Putamen (tissue), 1 donor: ENCODE measurements at places on chromosomes 6 and 20.

DNA sequence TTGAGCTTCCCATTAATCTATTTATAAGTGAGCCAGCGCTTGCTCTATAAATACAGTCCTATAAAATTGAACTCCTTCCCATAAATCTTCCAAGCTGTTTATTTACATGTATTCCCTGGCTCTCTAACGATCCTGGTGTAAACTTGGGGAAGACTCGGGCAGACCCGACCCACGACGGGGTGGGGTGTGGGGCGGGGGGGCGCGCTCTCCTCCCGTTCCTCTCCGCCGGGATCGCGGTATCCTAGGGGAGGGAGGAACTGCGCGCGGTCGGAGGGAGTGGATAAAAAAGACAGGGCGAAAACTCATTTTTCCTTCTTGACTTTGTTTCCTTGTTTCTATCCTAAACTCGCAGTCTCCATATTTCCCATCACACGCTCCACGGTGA, 31.1 kb downstream of the TFAP2B start:
- no peak for DNase-seq

GRCh38 chr20:32457479-32457986, 99.4 kb downstream of the ASXL1 start:
- DNase-seq = peak; percentile 77

DNA sequence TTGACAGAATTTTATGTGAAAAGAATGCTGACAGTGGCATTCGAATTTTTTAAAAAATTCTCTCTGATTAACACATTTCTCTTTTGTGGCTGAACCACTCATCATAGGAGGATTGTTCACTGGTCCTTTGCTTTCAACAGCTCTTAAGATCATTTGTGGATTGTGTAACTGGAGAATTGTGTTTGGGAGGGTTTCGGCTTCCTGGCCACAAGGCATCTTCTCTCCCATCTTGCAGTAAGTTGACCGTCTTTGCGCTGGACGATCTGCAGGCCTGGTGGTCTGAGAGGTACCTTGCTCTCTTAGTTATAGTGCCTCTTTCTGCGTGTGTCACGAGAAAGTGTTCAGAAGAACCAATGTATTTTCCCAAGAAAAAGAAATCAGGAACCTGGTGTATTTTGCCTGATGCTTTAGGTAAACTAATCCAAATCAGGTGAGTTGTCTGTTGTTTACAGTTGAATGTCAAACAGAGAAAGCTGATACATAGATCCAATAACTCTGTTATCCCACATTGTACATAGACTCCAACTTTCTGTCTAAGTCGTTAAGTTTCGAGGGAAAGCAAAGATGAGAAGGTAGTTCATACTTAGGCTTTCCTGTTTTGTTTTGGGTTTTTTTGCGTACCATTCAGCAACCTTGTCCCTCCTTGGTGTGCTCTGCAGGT, 14.8 kb upstream of the EXOC2 start:
- DNase-seq = no peak

GRCh38 chr6:57262488-57262887, 40.4 kb upstream of the RAB23 start:
- DNase-seq = peak; percentile 4

DNA sequence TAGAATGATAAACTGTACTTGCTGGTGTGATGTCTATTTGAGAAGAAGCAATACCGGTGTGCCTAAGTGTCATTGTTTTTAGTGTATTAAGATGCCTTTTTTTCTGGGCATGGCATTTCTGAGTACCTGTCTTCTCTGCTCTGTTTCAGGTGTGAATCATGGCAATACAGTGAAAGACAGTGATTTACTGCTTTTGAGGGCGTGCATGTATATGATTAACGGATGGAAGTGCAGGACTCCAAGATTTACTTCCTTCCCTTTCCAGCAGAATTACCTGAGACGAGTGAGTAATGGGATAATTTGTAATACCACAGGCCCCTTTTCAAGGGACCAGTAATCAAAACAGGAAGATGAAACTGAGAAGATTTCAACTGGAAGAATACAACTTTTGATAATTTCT, 315.8 kb downstream of the SOX4 start:
- no peak for DNase-seq

DNA sequence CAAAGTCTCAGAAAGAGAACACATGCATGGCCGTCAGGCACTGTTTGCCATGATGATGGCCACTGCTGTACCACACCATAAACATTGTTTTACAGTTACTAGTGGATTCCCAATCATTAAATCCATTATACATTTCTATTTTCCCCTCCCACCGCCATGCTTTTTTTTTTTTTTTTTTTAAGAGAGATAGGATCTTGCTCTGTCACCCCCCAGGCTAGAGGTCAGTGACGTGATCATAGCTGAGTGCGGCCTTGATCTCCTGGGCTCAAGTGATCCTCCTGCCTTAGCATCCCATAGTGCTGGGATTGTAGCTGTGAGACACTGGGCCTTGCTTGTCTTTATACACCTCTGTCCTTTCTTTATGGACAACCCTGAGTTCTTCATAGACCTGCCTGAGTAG, 4.3 kb upstream of the BTN3A3 start:
- no peak for DNase-seq

- DNase-seq = no peak
These were observed 33.8 kb downstream of the SIM1 start for GRCh38 chr6:100430962-100431361.

GRCh38 chr6:1624851-1625781, 15.4 kb downstream of the FOXC1 start:
- no peak for DNase-seq

DNA sequence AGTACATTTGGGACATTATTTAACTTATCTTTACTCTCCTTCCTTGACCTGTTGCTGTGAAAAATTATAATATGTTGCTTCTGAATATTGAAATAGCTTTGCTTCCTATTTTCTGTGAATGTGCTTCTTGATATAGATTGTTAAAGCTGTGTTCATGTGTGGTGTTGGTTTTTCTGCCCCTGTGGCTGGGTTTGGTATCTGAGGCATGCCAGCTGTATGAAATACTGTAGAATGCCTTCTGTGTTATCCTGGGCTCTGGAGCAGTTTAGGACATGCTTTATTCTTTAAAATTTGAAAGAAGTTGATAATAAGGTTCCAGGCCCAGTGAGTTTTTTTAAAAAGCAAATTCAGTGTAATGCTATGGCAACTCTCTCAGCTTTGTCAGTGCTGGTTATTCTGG, 71.7 kb downstream of the HIVEP1 start:
- DNase-seq = no peak

GRCh38 chr6:38354037-38354381, 285.7 kb downstream of the BTBD9 start:
- no peak for DNase-seq

DNA sequence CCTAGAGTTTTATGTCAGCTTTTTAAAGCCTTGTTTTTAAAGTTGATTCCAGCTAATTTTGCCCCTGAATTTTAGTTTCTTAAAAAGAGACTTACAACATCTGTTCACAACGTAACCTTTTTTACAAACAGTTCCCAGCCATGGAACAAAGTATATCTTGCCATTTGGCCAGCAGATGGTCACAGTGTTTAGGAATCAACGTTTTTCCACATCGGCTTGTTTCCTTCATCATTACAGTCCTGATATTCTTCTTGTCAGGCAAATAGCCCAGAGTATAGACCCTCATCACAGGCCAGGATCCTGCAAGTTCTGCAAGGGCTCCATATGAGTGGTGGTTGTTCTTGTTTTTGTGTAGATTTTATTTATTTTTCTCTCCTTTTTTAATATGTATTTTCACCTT, 341.7 kb upstream of the HTR1E start:
- DNase-seq = no peak

DNA sequence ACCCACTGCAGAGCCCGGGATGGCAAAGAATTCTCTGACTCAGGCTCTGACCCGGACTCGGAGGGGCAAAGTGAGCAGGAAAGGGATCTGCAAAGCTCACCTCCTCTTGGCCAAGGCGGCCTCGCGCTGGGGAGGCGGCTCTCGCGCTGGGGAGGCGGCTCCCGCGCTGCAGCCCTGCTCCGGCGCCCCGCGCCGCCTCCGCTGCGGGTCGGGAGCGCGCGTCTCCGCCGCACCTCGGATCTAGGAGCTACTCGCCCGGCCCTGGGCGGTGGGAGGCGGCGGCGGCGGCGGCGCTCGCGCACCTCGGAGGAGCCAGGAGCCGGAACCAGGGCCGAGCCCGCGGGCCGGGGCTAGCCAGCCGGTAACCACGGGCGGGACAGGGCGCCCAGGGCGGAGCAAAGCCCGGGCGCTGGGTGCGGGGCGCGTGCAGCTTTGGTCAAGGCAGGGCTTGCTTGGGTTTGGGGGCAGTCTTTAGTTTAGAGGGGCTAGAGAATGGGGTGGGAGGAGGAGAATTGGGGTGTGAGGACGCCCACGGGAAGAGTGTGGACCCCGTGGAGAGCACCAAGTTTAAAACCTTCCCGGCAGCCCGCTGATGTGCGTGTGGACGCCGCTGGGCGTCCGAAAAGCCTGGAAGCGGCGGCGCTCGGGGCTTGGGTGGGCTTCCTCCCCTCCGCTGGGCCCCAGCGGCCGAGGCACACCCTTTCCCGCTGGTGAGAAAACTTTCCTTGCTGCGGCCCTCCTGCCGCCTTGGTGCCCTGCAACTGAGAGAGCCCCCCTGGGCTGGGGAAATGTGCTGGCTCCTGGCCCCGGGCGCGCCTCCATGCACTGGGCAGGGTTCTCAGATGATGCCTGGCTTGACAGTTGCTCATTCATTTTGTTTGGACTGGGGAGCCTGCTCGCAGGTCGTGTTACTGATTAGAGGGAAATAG, at the start of gene MRAP2:
Gene MRAP2 (plus strand): TSS at position 250 of the 929 bp plus-strand sequence. CDS start 21,547 bp downstream, outside the sequence.
- no peak for DNase-seq

DNA sequence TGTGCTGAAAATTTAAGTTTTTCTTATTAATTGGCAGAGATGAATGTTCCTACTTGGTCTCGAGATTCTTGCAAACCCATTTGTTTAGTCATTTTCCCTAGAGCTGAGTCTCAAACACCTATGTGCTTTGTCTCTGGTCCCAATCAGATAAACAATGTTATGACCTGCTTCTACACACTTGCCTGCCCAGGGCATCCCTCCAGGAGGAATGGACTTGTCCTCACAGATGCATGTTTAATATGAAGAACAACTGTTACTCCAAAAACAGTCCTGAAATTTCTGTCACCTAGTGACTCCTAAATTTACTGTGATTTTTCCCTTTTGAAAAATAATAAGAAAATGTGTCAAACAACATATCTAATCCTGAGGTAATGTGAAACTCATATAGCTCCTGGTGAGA, 43.7 kb downstream of the HDGFL1 start:
- DNase-seq = no peak

GRCh38 chr6:1208876-1209275, 103.0 kb upstream of the FOXQ1 start:
- no peak for DNase-seq

GRCh38 chr6:54609981-54610380, 236.6 kb upstream of the FAM83B start:
- no peak for DNase-seq

DNA sequence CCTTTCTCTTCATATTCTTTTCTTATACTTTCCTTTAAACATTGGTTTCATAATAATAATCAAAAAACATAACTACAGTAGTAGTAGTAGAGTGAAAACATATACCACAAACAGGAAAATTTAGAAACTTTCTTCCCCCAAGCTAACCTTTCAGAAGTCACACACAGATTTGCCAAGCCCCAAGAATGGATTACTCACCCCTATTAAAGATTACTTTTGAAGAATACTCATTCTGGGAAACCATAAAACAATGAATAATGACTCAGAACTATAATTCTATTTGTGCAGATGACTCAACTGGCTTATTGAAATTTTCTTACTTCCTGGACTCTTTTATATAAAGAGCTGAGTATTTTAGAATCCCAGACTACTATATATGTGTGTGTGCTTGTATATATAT, 119.4 kb upstream of the GJE1 start:
- DNase-seq = no peak

DNA sequence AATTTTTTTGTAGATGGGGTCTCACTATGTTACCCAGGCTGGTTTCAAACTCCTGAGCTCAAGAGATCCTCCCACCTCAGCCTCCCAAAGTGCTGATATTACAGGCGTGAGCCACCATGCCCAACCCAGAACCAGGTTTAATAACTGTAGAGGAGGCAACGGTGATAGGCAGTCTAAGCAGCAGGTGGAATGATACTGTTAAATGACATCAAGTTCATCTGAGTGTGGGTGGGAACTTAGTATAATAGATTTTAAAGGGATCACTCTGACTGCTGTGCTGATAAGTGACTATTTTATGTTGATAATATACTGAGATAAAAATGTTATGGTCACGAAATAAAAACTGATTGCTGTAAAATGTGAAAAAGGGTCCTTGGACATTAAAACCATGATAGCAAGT, 31.1 kb downstream of the PCNA start:
- no peak for DNase-seq

DNA sequence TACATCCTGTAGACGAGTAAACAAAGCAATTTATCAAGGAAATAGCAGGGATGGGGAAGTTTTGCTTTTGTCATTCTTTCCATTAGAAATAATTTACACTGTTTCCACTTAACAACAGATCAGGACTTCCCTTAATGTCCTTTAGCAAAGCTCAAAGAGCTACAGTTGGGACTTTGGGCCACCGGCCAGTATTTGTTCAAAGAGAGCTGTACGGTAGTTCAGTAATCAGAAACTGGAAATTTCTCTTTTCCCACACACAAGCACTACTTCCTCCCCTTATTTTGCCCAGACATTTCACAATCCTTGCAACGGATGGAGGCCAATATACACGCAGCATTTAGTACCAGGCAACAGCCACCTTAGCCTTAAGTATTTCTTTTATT, 12.1 kb upstream of the HINT3 start:
- peak; percentile 51 for DNase-seq

DNA sequence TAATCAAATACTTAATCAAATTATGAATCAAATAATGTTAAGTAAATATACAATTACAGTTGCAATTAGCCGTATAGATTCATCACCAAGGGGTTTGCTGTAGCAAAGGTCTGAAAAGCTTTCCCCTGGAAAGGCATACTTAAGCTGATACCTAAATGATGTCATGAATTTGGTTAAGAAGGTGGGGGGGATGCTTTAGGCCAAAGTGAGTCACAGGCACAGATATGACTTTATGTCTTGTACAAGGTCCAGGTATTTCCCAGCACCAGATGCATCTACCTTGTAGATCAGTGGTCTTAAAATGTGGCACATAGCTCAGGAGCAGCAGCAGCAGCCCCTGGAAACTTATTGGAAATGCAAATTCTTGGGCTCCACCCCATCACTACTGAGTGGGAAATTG, 557.3 kb upstream of the CDH4 start:
- DNase-seq = no peak

- DNase-seq = no peak
These were observed 6.3 kb downstream of the SOD2 start for GRCh38 chr6:159686703-159687102.

GRCh38 chr6:134667111-134667510, 282.8 kb downstream of the ALDH8A1 start:
- no peak for DNase-seq

GRCh38 chr6:121848523-121849255, 413.2 kb downstream of the GJA1 start:
- peak; percentile 31 for DNase-seq

GRCh38 chr20:58112017-58112781, 116.3 kb downstream of the ANKRD60 start:
- DNase-seq = no peak

- no peak for DNase-seq
These were observed 15.2 kb downstream of the TMEM200A start for GRCh38 chr6:130381012-130381411.

GRCh38 chr20:2739042-2739398, 46.4 kb downstream of the EBF4 start:
- DNase-seq = no peak
